GM18507 (cell line): ENCODE measurements at places on chromosomes 5 and 9.

DNA sequence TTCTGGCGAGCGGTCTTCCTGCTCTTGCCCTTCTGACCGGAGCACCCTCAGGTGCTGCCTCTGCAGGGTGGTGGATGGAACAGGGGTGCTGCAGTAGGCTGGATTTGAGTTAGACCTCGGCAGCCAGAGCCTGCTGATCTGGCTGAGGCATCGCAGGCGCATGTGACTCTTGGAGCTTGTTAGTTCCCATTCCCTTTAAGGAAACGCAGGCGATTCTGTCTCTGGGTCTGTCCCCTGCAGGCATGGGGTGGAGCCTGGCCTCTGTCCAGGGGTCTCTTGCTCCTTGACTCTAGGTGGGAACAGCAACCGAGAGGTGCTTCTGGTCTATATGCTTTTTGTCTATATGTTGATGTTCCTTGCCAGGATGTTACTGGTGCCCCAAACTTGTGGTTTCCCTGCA, 3.1 kb downstream of the WNK2 start:
- no peak for DNase-seq

DNA sequence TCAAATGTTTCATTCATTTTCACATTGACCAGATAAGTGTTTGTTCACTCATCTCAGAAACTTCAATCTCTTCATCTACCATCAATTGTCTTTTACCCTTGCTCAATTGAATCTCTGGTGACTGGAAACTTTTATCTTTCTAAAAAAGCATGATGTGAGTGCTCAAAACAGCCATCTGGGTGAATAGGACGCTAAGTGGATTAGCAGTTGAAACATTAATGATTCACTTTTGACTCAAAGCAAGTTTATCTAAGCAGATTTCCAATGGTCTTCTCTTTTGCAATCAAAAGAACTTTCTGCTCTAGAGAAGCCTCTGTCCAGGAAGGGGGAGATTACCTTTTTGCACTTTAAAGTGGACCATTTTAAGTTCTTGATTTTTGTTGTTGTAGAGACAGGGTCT, 22.2 kb downstream of the KLF4 start:
- DNase-seq: no peak

DNA sequence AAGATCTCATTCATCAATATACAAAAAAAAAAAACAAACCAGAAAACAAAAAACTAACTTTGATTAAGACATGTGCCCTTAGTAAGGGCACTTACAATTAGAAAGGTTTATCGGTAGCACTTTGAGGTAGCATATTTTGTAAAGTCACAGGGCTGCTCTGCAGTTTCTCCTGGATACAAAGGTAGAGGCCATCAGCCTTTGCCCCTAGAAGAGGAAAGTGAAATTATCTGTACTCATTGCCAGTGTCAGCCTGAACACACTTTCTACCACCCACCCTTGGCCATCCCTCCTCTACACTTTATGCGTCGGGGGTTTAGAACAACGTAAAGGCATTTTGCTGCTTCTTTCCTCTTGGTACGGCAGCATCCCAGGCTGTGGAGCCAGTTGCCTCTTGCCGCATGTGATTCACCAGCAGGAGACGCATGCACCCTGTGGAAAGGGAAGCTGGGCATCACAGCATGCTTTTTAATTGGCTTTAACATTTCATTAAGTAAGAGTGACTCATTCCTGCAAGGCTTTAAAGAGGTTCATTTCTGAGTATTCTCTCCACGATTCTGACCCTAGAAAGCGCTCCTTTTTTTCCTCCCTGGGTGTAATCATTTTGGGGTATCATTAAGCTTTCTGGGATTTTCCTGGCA, 84.6 kb downstream of the CEMIP2 start:
- DNase-seq: no peak

DNA sequence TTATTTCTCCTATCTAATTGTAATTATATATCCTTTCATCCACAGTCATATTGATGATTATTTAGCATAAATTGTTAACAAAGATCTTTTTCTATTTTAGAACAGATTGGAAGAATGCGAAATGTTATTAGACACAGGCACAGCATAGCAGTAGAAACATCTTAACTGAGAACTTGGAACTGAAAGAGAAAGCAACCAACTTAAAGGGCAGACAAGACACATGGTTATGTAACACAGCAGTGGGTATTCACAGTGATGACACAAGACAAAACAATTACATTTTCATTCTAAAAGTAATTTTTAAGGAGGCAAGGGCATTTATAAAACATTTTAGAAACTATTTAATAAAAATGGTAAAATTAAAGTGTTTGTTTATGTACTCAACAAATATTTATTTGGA, 57.7 kb upstream of the MEF2C start:
- DNase-seq: no peak

DNA sequence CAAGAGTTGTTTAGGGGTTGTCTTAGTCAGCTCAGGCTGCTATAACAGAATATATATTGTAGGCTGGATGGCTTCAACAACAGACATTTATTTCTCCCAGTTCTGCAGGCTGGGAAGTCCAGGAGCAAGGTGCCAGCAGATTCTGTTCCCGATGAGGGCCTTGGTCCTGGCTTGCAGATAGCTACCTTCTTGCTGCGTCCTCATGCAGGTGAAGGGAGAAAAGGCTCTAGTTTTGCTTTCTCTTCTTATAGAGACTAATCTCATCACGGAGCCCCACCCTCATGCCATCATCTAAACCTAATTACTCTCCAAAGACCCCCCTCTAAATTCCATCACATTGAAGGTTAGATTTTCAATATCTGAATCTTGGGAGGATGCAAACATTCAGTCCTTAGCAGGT, 246.0 kb upstream of the ANKRD55 start:
- no peak for DNase-seq

DNA sequence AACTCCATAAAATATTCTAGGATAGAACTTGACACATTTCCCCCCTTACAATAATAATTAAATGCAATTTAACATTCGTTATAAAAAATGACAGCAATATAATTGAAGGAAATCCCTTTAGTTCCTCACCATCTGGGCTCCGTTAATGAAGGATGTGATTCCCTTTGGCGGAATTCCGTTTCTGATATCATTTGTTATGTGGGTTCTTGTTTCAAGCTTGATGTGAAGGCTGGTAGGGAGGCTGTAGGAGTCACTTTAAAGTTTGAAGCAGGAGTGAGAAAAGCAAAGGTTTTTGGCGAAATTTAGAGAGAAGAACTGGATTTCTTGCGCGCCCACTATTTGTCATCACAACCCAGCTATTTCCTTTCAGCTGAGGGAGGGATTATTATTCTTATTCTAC, 4.0 kb downstream of the RGS7BP start:
- DNase-seq: no peak
